Dermis blood vessel endothelial cell (primary cell): ENCODE measurements at places on chromosomes 1 and 21. TPM values are rescaled to one million over a fixed set of nuclear protein-coding genes. Genes with fewer than 3 reads are reported as not detected.
A peak's percentile ranks its signal among the peaks of the same experiment; 100 is the strongest.

The PPFIA4 gene
- 0.14 and 0.17 TPM in 2 replicates for total RNA-seq

The MYOG gene
- not detected in 2 replicates for total RNA-seq

The EXO1 gene
- 6.8 and 17.6 TPM in 2 replicates for total RNA-seq

The CELA2A gene
- not detected in 2 replicates for total RNA-seq

The RPS8 gene
- 1,197 and 2,124 TPM in 2 replicates for total RNA-seq

The SPRR2A gene
- not detected in 2 replicates for total RNA-seq

The NR1I3 gene
- total RNA-seq, result not detected in 2 replicates

The FCGR2B gene
- not detected in 2 replicates for total RNA-seq

The SOAT1 gene
- 15.1 and 28.7 TPM in 2 replicates for total RNA-seq

The TENT5C gene
- total RNA-seq, result 0.51 and 0.98 TPM in 2 replicates

The VSIG8 gene
- 0.09 TPM in 1 of 2 replicates, not detected in the other for total RNA-seq

The HMCN1 gene
- total RNA-seq, result 3.6 and 8.3 TPM in 2 replicates

DNA sequence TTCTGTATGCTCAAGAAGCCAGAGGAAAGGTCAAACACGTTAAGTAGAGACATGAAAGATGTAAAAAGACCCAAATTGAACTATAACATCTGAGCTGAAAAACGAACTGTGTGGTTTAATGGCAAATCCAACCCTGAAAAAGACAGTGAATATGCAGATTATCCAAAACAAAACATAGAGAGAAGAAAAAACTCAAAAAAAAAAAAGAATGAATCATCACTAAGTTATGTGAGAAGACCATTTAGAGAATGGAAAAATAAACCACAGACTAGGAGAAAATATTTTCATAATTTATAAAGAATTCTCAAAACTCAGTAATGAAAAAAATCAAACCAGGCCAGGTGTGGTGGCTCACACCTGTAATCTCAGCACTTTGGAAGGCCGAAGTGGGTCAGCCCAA is 253.3 kb downstream of the PLPP3 start:
- no peak for DNase-seq

DNA sequence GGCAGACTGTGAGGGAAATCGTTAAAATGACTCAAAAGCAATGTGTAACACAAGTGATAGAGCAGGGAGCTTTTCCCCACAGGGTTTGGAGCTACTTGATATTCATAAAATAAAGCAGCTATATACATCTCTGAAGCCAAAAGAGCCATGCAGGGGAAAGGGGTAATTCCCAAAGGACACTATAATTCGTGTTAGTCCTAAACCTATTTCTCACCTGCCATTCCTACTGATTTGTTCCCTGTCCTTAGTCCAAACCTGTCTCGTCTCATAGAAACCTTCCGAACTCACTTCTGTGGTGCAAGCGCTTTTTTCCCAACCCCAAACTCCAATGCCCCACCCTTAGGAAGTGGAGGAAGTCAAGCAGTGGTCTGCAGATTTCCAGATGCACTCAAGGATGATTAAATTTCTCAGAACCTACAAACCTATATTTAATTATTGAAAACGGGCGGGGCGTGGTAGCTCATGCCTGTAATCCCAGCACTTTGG is 946 bp upstream of the HNRNPR start:
- DNase-seq, result no peak

DNA sequence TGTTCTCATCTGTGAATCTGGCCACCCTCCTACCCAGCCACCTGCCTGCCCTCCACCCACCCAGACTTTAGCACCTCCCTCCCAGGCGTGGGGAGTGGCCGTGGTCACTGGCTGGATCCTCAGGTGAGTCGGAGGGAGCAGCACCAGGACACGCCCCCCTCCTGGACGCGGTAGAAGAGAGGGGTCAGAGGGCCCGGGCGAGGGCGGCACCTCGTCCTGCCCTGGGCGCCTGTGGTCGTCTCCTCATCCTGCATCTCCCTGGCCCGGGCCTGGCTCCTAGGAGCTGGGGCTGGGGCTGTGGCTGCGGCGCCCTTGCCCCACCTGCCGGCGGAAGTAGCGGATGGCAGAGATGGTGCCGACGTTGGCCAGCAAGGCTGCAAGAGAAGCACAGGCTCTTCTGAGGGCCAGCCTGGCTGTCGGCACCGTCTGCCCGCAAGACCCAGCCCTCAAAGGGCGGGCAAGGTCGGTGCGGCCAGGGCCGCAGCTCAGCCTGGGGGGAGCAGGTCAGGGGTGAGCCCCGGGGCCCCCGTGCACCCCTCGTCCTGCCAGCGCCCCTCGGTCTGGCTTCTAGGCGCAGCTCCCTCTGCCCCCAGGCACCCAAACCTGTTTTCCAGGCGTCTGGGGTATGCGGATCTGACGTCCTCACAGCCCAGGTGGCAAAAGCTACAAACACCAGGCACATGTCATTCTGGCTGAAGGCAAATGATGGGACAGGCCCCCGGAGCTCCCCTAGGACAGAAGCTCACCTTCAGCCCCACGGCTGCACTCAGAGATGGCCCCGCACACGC is 5.8 kb downstream of the PERM1 start:
- DNase-seq, result peak; percentile 40

GRCh38 chr1:78370779-78371482 is 119.8 kb upstream of the PTGFR start:
- DNase-seq, result no peak

- peak; percentile 29 for DNase-seq
These were observed 128.6 kb downstream of the LHX4 start for GRCh38 chr1:180358649-180359048.

GRCh38 chr1:23816906-23817305 is 8.3 kb downstream of the HMGCL start:
- DNase-seq, result no peak

GRCh38 chr1:51410568-51411460 is 80.5 kb upstream of the TTC39A start:
- DNase-seq, result no peak

GRCh38 chr1:12244078-12244477 is 14.2 kb downstream of the VPS13D start:
- DNase-seq, result peak; percentile 60

DNA sequence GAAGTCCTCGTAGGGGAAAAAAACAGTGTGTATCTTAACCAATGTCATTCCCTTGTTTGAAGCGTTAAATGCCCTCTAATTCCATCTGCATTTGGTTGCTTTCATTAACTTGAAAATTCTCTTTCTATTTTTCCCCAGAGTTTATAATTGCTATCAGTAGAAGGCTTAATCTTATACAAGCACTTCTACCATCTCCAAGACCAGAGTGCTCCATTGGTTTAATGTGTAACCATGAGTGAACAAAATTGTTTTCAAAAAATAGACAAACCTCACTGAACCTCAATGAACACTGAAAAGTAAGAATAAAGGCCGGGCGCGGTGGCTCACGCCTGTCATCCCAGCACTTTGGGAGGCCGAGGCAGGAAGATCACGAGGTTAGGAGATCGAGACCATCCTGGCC is 141.3 kb downstream of the RGS7 start:
- DNase-seq, result no peak

GRCh38 chr1:87830432-87830978 is 501.8 kb downstream of the LMO4 start:
- DNase-seq, result no peak

GRCh38 chr1:19067182-19067911 is 110.9 kb upstream of the IFFO2 start:
- DNase-seq, result no peak

GRCh38 chr1:82377201-82377884 is 576.6 kb downstream of the ADGRL2 start:
- DNase-seq, result peak; percentile 28

DNA sequence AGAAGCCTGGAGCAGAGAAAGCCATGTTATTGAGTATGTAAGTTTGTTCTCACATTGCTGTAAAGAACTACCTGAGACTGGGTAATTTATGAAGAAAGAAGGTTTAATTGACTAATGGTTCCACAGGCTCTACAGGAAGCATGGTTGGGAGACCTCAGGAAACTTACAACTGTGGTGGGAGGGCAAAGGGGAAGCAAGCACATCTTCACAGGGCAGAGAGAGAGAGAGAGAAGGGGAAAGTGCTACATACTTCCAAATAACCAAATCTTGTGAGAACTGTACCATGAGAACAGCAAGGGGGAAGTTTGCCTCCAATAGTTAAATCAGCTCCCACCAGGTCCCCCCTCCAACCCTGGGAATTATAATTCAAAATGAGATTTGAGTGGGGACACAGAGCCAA is 302.7 kb downstream of the ST6GALNAC3 start:
- DNase-seq, result no peak

DNA sequence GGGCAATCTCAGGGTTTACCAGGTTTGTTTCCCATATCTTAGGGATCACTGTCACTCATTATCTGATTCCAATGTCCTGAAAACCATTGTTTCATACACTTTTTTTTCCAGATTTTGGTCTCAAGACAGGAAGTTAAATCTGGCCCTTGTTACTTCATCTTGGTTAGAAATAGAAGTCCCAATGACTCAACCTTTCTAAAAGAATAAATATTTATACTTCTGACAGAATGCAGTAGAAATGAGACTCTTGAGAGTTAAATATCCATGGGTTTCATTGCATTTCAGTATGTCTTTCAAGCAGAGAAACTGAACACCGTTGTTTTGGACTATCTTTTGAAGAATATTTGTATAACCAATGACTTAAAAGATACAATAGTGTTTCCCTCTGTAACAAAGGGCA is 19.8 kb upstream of the VCAM1 start:
- peak; percentile 49 for DNase-seq

- no peak for DNase-seq
These were observed 27.7 kb downstream of the CHAF1B start for GRCh38 chr21:36412916-36413315.

- peak; percentile 62 for DNase-seq
These were observed at the start of gene TNFRSF14 for GRCh38 chr1:2556277-2556677. Gene TNFRSF14 (plus strand): TSS chr1:2556371. CDS start chr1:2556665, 294 bp downstream.

DNA sequence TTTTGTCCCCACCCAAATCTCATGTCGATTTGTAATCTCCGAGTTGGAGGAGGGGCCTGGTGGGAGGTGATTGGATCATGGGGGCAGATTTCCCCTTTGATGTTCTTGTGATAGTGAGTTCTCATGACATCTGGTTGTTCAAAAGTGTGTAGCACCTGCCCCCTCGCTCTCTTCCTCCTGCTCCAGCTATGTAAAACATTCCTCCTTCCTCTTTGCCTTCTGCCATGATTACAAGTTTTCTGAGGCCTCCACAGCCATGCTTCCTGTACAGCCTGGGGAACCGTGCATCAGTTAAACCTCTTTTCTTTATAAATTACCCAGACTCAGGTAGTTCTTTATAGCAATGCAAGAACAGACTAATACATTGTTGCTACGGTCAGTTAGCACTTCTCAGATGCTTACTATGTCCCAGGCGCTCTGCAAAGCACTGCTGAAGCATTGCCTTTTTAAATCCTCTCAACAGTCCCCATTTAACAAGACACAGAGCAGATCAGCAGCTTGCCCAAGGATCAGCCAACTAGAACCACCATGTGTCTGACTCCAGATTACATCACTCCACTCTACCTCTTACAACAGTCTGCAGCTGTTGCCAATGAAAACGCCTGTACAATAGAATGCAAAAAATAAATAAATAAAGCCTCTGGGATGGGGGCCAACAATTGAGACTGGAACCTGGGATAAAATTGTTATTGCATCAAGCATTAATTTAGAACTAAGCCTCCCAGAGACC is 52.4 kb upstream of the USP1 start:
- peak; percentile 29 for DNase-seq

DNA sequence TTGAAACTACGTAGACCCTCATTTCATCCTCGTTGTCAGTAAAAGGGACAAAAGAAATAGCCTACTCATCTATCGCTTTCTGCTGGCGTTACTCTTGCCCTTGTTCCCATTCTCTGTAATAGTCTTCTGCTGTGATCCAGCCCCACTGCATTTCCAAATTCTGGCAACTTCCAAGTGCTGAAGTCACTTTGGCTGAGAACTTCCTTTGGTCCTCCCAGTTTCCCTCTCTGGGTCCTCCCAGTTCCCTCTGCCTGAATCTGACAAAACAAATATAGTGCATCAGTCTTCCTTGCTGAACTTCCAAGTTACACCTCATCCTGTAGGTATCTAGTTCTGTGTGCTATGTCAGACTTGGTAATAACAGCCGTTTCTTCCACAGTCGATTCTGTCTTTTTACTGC is 47.0 kb upstream of the PLA2G4A start:
- DNase-seq, result no peak

DNA sequence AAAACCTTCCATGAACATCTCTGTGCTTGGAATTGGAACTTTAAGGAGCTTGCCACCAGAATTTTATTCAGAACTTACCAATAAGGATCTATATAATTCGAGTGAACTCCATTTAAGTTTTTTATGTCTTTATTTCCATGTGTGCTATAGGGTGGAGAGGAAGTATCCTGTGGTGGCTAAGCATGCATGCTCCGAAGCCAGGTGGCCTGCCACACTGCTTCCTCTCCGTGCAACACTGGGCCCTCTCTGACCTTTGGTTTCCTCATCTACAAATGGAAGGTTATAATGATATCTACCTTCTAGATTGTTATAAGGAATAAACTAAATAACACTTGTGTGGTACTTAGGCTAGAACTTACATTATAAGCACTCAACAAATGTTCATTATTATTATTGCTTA is 382.1 kb downstream of the PTPRC start:
- peak; percentile 33 for DNase-seq

GRCh38 chr1:211468595-211468994 is 23.4 kb downstream of the RD3 start:
- DNase-seq, result peak; percentile 98

- no peak for DNase-seq
These were observed 213.7 kb downstream of the FOXD2 start for GRCh38 chr1:47651311-47652089.

GRCh38 chr1:116493484-116494352 is 77.1 kb downstream of the CD58 start:
- DNase-seq, result no peak

DNA sequence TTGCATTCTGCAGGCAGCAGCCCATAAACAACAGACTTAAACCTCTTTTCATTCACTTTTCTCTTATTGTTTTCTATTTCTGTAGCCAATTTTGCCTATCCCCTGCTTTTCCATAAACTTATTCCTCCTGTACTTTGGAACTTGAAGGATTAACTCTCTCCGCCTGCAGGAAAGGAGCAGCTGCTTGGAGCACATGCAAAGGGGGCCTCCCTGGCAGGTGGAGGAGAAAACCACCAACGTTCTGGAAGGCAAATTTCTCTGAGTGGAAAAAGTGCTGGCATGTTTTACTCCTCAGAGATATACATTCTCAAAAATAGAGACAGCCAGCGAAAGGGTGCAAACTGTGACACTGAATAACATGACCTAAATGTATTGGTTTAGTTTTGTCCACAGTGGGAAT is 33.6 kb downstream of the RGS21 start:
- no peak for DNase-seq

GRCh38 chr1:167110586-167110985 is 16.7 kb downstream of the STYXL2 start:
- DNase-seq, result no peak

GRCh38 chr1:208874915-208875314 is 630.7 kb upstream of the PLXNA2 start:
- DNase-seq, result no peak

GRCh38 chr1:239733995-239734394 is 347.6 kb downstream of the CHRM3 start:
- no peak for DNase-seq

- DNase-seq, result no peak
These were observed 18.7 kb downstream of the LRRC8D start for GRCh38 chr1:89839516-89839915.

- no peak for DNase-seq
These were observed 99.8 kb downstream of the FAF1 start for GRCh38 chr1:50860256-50860655.

GRCh38 chr1:110308247-110308646 is 30.9 kb upstream of the RBM15 start:
- DNase-seq, result no peak
